ENCODE measurements at places on chromosomes 2 and 18. TPM values are rescaled to one million over a fixed set of nuclear protein-coding genes. Genes with fewer than 3 reads are reported as not detected.

CAPN14 gene
- total RNA-seq, result 0.26 TPM

GRCh38 chr18:3584266-3584861 is 134.4 kb downstream of the TGIF1 start:
- H3K4me1 ChIP-seq, result peaks cover 25% of the 10 kb centered on the region
- no peak overlapping the region for H3K27ac ChIP-seq
- no peak overlapping the region for H3K4me3 ChIP-seq
- DNase-seq, result no peak
- H3K36me3 ChIP-seq, result no peaks in the 10 kb centered on the region

DNA sequence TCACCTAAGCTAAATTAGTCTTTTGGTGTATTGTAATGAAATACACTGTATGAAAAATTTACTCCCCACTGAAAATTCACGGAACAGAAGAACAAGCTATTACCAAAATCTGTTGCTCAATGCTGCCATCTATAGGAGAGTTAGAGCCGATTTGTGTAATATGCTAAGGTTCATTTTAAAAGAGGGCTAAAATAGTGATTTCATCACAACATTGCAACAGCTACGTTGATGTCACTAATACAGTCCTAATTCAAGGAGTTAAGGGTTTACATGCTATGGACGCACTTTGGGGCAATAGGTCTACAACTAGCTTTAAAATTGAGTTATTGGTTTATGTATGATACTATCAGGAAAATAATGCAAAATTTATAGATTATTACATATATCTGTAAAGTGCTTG is 3.0 kb upstream of the IRS1 start:
- peaks cover 27% of the 10 kb centered on the region for H3K27me3 ChIP-seq
- peaks cover 24% of the 10 kb centered on the region for H3K4me1 ChIP-seq
- H3K4me3 ChIP-seq, result no peak overlapping the region
- no peak for DNase-seq
- H3K27ac ChIP-seq, result no peak overlapping the region

GRCh38 chr2:10304458-10305253 is 2.0 kb downstream of the HPCAL1 start:
- H3K27me3 ChIP-seq, result no peaks in the 10 kb centered on the region
- H3K4me1 ChIP-seq, result peaks cover 47% of the 10 kb centered on the region
- H3K4me3 ChIP-seq, result peak overlapping the region; percentile 97
- DNase-seq, result no peak

- no peaks in the 10 kb centered on the region for H3K36me3 ChIP-seq
- no peak overlapping the region for H3K4me3 ChIP-seq
- no peaks in the 10 kb centered on the region for H3K4me1 ChIP-seq
- no peaks in the 10 kb centered on the region for H3K27me3 ChIP-seq
- no peak overlapping the region for H3K27ac ChIP-seq
Measured at GRCh38 chr2:206814498-206814897, 49.1 kb downstream of the FASTKD2 start.
